ENCODE measurements at places on chromosomes 13 and 19.

DNA sequence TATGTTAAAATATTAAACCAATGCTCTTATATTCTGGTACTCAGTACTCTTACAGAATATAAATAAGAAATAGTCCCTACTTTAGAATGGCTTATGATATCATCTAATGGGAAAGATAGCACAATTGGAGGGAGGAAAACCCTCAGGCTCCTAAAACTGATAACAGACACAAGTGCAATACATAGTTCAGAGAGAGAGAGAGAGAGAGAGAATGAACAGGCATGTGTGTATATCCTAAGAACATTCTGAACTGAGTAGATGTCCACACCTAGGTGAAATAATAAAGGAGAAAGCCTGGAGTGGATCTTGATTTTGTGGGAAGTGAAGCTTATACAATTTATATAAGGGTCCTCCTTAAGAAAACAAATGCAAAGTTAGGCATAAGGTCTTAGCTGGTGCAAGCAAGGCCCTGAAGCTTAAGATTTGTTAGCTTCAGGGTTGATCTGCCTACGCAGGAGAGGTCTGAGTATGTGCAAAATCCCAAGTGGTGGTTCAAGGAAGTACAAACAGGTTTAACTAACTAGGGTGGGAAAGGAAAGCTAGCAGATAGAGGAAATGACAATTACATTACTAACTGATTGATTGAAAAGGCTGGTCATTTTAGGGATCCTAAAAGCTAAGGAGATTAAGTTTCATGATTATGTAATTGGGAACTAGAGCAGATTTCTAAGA lies 53.3 kb downstream of the SOX21 start:
- no peak for DNase-seq

DNA sequence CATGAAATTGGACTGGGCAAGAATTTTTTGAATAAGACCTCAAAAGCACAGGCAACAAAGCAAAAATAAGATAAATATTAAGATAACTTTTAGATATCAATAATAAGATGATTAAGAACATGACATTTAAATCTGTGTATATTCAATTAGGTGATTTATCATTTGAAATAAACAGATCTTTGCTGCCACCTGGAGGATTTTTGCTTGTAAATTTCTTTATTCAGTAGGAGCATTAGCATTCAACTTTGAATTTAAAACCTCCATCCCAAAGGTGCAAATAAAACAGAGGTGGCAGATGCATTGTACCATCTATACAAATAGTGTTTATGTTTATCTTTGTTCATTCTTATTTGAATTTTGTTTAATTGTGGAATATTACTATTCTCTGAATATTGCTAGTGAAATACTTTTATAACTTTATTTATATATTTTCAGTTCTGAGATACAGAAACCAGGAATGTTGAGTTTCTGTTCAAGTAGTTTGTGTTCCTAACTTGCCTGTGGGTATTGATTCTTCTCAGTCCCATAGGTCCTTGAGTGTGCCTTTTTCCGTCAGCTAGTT lies 20.9 kb downstream of the COG6 start:
- no peak for DNase-seq

DNA sequence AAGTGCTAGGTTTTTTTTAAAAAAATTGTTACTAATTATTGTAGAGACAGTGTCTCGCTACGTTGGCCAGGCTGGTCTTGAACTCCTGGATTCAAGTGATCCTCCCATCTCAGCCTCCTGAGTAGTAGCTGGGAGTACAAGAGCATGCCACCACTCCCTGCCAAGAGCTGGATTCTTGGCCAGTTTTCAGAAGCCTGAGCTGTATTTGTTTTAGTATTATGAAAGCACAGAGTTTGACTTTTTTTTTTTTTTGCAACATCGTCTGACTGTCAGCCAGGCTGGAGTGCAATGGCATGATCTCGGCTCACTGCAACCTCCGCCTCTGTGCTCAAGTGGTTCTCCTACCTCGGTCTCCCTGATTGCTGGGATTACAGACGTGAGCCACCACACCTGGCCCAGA lies 7.0 kb downstream of the ARMC6 start:
- DNase-seq, result no peak

GRCh38 chr19:39319892-39320248 lies 793 bp downstream of the LRFN1 start:
- no peak for DNase-seq

DNA sequence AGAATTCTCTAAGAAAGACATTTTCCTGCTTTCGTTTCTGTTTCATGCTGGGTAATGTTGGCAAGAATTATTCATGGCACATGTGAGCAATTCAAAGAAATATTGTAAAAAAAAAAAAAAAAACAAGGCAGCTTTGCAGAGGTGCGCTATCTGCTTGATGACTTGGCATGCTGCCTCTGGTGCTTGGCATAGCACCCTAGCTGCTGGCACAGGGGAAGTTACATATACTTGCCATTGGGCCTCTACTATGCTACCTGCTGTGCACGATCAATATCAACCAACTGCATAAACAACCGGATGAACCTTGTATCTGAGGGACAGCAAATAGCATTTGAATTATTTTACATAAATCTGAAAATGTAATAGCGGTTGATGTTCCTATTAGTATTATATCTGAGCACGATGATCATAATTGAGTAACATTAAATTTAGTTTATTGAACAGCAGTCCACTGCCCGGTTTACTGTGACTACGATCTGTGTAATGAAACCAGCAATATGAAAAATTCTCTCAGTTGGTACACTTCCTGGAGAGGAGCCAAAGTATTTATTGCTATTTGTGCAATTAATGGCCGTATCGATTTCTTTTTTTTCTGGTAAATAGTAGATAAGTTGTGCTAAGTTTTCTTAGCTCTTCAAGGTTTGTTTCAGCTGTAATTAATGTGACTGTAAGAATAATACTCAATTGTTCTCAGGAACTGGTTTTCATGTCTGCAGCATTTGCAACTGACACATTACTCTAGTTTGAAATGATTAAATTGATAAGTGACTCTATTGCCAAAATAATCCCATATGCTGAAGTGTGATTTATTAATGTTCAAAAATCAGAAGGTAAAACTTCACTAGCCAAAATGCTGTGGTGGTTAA lies 717.3 kb downstream of the DACH1 start:
- no peak for DNase-seq

- no peak for DNase-seq
Observed at GRCh38 chr13:112725346-112726015, 35.6 kb downstream of the ATP11A start.

- no peak for DNase-seq
Observed at GRCh38 chr19:33403221-33403972, 29.9 kb downstream of the CEBPG start.

DNA sequence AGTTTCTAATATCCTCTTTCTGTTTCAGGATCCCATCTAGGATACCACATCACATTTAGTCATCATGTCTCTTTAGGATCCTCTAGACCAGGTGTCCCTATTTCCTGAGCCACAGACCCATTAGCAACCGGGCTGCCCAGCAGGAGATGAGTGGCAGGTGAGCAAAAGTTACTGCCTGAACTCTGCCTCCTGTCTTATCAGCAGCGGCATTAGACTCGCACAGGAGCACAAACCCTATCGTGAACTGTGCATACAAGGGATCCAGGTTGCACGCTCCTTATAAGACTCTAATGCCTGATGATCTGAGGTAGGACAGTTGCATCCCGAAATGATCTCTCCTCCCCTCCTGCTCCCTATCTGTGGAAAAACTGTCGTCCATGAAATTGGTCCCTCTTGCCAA lies 7.8 kb upstream of the CEBPG start:
- DNase-seq, result no peak

GRCh38 chr13:74675182-74675581 lies 541.0 kb upstream of the KLF12 start:
- no peak for DNase-seq

DNA sequence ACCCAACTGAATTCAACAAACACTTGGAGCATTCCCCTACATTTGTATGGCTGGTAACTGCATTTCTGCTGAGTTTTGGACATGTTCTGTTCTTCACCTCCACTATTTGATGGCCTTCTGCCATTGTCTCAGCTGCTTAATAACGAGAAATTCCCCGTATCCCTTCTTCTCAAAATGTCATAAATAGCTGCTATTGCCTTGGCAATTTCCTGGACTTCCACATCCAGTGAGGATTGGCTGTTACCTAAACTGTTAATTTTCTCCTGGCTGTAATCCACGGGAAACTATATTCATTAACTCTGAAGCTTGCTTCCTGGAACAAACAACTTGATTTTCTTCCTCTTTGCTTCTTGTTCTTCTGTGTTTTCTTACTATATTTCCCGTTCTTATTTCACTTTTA lies 69.5 kb upstream of the TDRD3 start:
- DNase-seq, result no peak

GRCh38 chr19:39307046-39307821 lies 11.0 kb downstream of the IFNL1 start:
- DNase-seq, result no peak

GRCh38 chr13:97885641-97886040 lies 67.8 kb upstream of the IPO5 start:
- no peak for DNase-seq

GRCh38 chr13:106471957-106472543 lies 63.4 kb downstream of the EFNB2 start:
- DNase-seq, result no peak

DNA sequence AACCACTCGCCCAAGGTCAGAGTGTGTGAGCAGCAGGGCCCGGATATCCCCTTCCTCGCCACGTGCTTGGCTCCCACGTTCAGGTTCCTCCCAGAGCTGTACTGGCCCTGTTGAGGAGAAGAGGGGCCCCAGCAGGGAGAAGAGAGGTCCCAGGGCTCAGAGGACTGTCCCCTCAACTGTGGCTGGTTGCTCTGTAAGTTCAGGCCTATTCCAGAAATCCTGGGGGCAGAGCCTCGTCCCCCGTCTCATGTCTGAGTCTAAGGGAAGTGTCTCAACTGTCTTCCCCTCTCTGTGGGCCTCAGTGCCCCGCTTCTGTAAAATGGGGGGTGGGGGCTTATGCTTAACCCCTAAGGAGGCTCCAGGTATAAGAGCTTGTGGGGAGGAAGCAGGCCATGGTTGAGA lies 3.9 kb downstream of the PPP5C start:
- no peak for DNase-seq

All from T-helper 22 cell (primary cell).